ENCODE measurements at places on chromosomes 6 and 20.

- DNase-seq: no peak
Observed at GRCh38 chr20:31550099-31550498, 35.9 kb downstream of the HM13 start.

- DNase-seq: no peak
Observed at GRCh38 chr20:48336597-48336996, 491.2 kb downstream of the PREX1 start.

- DNase-seq: no peak
Observed at GRCh38 chr6:124131779-124132178, 328.1 kb downstream of the NKAIN2 start.

DNA sequence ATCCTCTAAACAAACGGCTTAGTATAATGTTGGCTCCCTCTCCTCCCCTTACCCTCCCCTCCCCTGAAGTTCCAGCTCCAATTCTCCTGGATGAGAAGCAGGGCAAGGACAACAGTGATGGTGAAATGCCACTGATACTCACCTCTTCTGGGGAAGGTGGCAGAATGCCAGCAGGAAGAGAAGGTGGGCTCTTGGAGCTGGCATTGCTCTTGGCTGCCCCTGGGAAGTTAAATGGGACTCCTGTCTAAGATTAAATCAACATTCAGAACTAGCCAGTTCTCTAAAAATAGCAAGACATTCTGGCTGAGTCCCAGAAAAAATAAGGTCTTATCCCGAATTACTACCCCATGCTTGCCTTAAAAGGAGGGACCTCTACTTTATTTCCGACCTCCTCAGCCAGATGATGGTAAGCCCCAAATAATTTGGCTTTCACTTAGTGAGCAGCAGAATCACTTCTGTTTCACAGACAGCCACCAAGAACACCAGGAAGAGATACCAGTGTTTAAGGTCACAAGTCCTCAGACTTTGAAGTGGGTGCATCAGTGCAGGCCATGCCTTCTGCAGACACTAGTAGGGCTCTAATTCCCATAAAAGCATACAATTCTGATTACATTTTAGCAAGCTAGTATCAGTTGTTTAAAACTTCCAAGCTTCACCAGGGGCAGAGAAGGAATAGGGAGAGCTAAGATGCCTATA, 46.0 kb upstream of the IL17A start:
- no peak for DNase-seq

- peak; percentile 43 for DNase-seq
Observed at GRCh38 chr6:24910961-24911725, 24.6 kb downstream of the RIPOR2 start.

DNA sequence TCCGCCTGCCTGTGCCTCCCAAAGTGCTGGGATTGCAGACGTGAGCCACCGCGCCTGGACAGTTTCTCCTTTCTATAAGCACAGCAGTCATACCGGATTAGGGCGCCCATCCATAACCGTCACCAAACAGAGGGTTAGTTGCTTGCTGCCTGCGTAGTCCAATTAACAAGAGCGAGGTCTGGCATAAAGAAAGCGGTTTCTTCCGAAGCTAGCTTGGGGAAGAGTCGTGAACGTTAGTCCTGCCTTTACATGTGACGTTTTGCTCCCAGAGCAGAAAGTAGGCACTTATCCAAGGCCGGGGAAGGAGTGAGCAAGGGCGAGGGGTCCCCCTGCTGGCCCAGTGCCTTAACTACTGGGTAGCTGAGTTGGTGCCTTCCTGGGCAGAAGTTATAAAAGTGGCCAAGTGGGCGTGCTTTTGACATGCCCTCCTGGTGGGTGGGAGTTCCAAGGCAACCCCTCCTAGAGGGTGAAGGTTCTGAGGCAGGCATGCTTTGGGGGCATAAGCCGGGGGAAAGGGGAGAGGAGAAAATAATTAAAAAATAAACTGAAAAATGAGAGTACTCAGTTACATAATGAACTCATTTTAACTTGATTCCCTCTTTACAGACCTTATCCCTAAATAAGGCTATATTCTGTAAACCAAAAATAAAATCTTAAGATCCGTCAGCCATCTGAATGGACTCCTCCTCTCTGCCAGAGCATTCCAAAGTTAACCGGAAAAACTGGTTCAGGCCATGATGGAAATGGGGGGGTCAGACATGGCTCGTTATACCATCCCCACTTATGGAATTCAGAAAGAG, 88.0 kb downstream of the FAM217A start:
- DNase-seq: peak; percentile 80

- no peak for DNase-seq
Observed at GRCh38 chr6:131013495-131013894, 49.5 kb downstream of the EPB41L2 start.

- DNase-seq: no peak
Observed at GRCh38 chr20:18567739-18568091, 483 bp downstream of the SMIM26 start.

GRCh38 chr6:88459189-88459588, 293.0 kb upstream of the CNR1 start:
- DNase-seq: no peak

GRCh38 chr6:70107852-70108629, 194.8 kb downstream of the COL9A1 start:
- DNase-seq: peak; percentile 36

DNA sequence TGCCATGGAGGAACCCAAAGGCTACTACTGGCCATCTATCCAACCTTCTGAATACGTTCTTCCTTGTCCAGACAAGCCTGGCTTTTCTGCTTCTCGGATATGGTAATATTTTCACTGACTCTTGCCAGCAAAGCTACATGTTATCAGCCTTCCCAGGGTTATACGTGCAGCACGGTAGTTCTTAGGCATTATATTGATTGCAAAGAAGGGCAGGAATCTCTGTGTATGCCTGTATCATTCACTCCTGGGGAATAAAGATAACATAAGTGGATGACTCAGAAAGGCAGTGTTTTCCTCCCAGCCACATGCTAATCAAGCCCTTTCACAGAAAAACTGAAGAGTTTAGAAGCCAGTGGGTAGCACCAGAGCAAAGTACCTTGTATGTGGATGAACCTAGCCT, 98.7 kb downstream of the ADGRG6 start:
- no peak for DNase-seq

DNA sequence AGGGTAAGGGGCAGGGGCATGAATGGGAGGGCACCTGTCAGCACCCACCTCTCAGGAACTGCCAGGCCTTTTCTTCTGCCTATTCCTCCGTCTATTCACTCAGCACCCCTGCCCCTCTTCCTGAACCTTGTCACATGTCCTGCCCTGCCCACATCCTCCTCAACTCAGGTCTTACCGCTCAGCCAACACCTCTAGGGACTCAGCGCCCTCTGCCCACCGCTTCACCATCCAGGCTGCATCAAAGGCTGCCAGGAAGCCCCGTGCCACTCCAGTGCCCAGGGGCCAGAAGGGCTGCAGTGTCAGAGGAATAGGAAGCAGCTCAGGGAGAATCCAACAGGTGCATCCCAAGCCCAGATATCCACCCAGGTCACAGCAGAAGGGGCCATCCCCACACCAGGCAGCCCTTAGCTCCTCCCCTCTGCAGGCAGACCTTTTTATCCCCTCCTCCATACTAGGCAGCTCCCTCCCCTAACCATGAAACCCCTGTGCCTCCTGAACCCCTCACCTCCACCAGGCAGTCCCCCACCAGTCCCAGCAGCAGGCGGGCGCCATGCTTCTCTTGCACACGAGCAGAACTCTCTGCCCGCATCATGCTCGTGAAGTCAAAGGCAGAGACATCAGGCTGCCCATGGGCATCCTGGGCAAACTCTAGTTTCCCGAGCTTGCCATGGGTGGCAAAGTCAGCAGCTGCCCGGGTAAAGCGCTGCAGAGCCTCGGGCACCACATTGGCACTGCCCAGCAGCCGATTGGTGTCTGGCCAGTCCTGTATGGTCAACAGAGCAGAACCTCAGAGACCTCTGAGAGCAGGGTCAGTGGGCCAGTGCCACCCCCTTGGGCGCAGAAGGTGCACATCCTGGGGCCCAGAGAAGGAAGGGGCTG, 5.5 kb downstream of the MICAL1 start:
- DNase-seq: no peak

GRCh38 chr6:106510090-106510970, 119.0 kb downstream of the RTN4IP1 start:
- DNase-seq: peak; percentile 33

- DNase-seq: no peak
Observed at GRCh38 chr6:1736346-1737105, 126.8 kb downstream of the FOXC1 start.

GRCh38 chr20:33645396-33645795, 16.7 kb upstream of the C20orf144 start:
- DNase-seq: no peak

DNA sequence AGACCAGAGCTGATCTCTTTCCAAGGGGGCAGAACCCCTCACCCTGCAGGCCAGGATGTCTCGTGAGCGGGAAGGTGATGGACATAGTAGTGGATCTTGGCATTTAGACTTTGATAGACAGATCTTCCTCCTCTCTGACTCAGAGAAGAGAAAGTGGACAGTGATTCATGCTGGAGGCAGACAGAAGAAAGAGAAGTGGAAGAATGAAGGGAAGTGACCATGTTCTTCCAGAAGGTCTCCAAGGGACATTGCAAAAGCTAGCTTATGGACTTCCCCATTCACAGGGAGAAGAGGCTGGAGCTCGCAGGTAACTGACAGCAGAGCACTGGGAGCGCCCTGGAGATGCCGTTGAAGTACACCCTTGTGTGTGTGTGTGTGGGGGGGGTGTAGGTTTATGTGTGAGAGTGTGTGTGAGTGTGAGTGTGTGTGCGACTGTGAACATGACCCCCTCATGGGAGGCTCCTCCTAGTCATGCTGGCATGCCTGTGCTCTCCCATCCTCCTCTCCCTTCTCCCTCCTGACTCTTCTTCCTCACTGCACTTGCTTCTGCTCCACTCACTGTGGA, 8.0 kb upstream of the RAET1L start:
- peak; percentile 60 for DNase-seq

GRCh38 chr20:63454731-63455567, 17.5 kb downstream of the KCNQ2 start:
- no peak for DNase-seq

DNA sequence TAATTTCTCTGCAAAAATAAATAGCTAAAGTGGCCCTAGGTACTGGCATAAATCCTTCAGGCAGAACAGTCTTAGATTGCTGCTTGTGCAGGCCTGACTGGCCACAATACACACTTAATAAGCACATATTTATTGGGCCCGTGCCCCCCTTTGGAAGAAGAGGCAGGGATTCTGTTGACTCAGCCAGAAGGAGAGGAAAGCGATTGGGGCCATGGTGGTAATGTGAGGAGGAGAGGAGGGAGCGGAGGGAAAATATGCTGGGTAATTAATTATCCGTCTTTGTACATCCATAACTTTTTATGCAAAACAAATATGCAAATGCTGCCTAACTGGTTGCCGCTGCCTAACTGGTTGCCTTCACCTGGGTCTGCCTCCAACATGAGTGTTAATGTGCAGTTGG, 36.2 kb downstream of the CD40 start:
- DNase-seq: no peak

- DNase-seq: no peak
Observed at GRCh38 chr6:141451511-141452353, 681.0 kb upstream of the GJE1 start.

DNA sequence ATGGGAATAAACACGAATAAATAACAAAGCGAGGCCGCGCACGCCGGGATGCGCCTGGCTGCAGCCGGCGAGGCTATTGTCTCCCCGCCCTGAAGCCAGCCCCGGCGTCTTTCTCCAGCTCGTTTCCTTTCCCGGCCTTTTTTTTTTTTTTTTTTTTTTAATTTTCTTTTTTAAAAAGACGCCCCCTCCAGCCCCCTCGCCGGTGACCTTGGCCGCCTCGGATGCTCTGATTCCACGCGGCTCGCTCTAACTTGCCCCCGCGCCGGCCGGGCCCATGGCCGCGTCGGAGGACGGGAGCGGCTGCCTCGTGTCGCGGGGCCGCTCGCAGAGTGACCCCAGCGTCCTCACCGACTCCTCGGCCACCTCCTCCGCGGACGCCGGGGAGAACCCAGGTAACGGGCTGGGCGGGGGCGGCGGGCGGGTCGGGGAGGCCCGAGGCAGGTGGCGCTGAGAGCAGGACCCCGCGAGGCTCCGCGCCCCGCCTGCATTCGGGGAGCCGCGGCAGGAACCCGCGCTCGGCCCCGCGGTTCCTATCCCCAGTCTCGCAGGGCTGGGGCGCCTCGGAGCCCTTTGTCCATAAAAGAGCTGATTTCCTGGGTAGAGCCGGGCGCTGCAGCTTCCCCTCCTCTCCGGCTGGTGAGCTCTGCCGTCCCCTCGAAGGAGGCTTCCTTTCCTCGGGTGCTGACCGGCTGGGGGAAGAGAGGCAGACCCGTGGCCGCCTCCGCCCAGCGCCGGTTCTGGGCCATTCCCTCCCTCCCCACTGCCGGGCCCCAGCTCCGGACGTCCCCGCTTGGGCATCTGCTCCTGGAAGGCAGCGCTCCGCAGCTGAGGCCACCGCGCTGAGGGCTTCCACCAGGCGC, 631 bp downstream of the PHACTR3 start:
- DNase-seq: no peak

GRCh38 chr6:70706491-70707123, 38.9 kb downstream of the SMAP1 start:
- DNase-seq: no peak

DNA sequence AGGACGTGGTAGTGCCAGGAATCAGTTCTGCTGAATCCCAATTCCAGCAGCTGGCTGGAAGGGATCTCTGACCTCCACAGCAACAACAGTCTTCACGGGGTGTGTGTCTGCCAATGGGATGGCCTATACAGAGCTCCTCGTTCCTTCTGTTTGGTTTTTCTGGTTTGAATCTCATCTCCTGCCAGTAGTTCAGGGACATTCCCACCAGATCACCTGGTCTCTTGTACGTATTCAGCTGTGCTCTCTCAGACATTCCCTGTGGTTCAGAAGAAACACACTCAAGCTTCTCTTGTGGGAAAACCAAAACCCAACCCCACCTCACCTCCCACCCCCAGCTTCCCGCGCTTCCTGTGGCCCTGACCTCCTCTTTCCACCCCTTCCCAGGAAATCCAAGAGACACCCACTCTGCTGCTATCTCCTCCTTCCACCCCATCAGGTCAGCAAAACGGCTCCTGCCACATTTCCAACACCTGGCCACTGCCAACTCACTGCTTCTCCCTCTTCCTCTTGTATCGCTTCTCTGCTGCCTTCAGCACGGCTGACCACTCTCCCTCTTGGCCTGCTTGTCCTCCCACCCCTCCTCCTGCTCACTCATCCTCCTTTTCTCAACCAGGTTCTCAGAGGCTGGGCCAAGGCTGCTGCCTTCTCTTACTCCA, 63.3 kb upstream of the PTGIS start:
- no peak for DNase-seq

GRCh38 chr6:43856005-43856765, 86.2 kb downstream of the VEGFA start:
- peak; percentile 15 for DNase-seq

DNA sequence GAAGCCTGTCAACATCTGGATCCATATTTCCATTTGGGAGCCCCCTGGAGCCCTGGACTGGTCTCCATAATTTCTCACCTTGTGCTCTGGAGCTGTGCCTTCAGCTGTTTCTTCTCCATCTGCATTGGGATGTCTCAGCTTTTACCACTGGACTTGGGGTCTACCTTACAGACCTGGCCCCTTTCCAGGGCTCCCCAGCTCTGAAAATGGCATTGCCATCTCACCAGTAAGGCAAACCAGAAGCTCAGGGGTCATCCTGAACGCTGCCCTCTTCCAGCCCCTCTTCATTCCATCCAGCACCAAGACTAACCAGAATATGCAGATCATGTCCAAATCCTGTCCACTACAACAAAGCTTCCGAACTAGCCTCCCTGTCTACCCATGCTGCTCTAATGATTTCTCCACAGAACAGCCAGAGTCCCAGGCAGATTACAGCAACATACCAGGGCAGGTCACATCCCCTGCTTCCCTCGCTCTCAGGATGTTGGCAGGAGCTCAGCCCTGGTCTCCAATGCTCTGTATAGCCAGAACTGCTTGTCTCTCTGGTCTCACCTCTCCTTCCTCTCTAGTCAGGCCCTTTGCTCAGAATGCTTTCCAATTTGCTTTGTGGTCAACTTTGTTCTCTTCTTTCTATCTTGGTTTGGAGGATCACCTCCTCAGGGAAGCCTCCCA, 17.7 kb upstream of the NNAT start:
- DNase-seq: no peak

Measured in inflammatory macrophage (primary cell).